Cortex of kidney (tissue), 1 donor: ENCODE measurements at places on chromosomes 6 and 20.

DNA sequence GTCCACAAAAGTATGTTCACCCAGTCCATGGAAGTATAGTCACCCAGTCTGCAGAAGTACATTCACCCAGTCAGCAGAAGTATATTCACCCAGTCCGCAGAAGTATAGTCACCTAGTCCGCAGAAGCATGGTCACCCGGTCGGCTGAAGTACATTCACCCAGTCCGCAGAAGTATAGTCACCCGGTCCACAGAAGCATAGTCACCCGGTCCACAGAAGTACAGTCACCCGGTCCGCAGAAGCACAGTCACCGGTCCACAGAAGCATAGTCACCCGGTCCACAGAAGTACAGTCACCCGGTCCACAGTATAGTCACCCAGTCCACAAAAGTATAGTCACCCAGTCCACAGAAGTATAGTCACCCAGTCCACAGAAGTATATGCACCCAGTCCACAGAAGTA is 8.8 kb downstream of the TCFL5 start:
- no peak for DNase-seq

DNA sequence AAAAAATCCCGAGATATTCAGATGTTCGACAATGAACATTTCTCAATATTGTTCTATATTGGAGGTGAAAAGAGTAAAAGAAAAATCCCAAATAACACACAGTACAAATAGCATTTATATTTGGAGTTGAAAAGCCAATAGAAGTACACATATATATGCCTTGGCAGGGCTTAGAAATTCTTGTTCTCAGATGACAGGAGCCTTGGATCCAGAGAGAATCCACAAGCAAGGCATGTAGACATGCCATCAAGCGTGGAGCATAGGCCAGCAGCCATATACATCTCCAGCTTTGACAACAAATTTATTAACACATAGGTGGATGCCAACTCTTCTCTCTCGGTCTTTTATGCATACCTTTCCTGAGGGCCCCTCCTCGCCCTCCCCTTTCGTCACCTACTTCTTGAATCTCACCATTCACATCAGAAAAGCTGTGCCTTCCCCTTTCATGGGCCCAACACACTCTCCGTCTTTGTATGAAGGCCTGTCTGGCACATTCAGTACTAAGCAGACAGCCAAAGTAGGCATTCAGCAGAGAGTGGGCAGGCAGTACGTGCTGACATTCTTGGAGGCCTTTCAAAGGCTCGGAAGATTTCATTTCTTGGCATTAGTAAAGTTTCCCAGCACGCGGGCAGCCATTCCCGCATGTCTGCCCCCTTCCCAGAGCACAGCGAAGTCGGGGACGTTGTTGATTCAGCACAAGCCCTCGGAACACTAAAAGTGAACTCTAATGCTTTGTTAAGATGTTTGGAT is 18.2 kb downstream of the NEDD9 start:
- DNase-seq = no peak

GRCh38 chr6:14281811-14282660 is 164.5 kb downstream of the CD83 start:
- no peak for DNase-seq

DNA sequence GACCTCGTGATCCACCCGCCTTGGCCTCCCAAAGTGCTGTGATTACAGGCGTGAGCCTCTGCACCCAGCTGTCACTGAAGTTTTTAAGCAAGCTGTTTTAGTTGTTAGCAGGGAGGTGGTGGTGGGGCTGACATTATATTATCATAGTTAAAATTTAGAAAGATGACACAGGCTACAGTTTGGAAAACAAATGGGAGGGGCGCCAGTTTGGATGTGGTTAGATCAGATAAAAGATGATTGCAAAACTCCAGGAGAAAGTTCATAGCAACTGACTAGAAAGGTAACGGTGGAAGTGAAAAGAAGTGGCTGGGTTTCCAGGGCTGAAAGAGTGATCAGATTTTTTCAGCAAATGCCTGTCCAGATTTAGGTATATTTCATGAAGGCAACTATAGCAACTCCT is 311.9 kb upstream of the CITED2 start:
- DNase-seq = no peak

GRCh38 chr6:50442531-50443040 is 270.7 kb upstream of the TFAP2D start:
- no peak for DNase-seq

- DNase-seq = no peak
Observed at GRCh38 chr20:46913329-46914044, 18.8 kb downstream of the EYA2 start.

GRCh38 chr6:133954657-133955576 is 1.9 kb downstream of the TBPL1 start:
- DNase-seq = no peak

GRCh38 chr6:168607272-168608112 is 166.5 kb downstream of the SMOC2 start:
- DNase-seq = no peak

GRCh38 chr20:21515300-21516179 is 1.7 kb upstream of the NKX2-2 start:
- no peak for DNase-seq

DNA sequence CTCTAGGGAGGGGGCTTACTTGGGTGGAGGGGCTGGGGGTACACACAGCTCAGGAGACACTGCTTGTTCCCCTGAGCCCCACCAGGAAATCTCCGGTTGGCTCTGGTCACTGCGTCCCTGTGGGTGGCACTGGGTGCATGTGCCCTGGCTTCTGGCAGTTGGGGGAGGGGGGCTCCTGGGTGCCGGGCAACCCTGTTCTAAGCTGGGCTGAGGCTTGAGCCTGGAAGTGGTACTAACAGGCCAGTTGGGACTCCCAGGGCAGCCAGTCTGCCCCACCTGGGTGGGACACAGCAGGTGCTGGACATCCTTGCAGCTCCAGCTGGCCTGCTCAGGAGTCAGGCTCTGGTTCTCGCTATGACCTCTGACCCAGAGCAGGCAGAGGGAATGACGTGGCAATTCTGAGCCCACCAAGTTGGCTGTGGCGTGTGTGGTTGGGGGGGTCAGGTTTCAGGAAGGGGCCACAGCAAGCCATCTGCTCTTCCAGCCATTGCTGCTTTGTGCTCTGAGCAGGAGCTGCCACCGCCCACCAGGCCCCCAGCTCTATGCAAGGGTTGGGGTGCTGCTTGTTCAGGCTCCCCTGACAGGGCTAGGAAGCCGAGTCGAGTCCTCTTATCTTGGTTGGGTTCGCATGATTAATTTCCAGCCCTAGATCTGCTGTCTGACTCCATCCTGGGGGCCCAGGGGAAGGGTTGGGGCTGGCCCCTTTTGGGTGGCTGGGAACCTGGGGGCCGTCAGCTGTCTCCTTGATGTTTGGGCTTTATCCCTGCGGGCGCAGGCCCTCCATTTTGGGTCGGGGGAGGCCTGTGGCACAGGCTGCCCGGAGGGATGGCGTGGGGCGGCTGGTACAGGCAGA is 590 bp downstream of the C20orf204 start:
- no peak for DNase-seq

- no peak for DNase-seq
Observed at GRCh38 chr20:3890398-3890751, 1.2 kb downstream of the PANK2 start.

- DNase-seq = no peak
Observed at GRCh38 chr20:58233881-58234528, 5.6 kb upstream of the ANKRD60 start.

DNA sequence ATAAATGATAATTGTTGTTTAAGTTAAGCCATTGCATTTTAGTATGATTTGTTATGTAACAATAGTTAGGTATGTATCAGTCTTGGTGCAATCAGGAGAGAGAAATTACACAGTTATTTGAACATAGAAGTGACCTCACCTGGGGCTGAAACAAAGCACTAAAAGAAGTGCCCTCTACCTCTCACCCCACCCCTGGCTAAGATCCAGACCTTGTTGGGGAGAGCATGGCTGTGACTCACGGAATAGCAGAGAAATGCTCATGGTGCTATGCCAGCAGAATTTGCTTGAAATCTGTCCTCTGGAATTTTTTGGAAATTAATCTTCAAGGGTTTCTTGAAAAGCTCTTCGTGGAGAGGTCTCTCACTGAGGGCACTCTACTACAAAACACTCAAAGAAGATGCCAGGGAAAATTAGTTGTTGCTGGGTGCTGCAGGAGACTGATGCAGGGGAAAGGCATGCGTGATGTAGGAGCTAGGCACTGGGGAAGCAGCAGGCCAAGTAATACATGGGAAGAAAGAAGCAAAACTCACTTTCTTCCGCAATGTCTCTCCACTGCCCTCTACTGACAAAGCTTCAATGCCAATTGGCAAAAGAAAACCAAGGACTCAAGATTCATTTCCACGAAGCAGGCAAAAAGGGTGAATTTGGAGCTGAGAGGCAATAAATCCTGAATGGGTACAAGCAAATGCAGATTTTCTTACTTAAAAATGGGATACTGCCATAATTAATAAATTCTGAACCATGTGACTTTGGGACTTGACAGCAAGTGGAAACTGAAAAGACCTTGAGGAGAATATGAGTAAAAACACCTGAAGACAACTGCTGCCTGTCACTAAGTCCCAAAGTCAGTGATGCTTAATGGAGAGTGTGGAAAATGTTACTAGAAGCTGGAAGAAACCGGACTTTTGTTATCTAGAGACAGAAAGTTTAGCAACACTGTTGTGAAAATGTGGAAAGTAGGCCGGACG is 136.3 kb upstream of the ZNF184 start:
- DNase-seq = no peak

DNA sequence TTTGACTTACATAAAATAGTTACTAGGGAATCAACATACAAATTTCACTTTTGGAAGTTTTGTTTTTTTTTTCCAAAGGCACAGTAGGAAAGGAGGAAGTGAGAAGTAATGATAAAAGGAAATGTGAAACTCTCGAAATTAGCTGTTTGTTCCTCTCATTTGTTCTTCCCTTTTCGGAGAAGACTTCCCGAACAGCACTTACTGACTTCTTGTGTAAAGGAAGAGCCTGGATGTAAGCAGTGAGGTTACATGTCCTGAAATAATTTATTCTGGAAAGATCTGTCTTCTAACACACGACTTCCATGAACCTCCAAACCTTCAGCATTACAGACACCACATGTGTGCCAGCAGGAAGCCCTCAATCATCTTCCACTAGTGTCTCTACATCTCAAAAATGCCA is 59.1 kb downstream of the KIF16B start:
- DNase-seq = no peak

DNA sequence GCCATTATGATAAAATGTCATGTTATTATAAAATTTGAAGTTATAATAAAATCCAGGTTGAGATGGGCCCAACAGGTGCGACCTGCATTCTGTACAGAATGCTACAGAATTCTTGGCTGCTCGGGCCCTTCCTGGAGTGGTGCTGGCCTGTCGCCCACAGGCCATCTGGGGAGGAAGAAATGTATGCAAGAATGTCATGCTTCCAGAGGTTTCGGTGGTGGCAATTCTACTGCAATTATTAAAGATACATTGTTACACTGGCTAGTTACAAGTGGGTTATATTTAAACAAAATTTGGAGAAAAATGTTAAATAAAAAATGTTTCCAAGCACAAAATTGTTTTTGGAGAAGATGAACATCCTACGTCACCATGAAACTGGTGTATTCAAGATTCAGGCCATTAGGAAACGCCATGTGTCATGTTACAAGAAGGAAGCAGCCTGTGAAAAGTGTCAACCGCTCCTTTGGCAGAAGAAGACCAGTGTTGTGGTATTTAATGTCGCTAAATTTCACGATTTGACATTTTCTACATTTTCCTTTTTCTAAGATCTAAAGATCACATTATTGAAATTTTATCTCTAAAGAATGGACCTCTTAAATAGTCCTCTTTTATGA is 7.1 kb downstream of the RAMACL start:
- no peak for DNase-seq

DNA sequence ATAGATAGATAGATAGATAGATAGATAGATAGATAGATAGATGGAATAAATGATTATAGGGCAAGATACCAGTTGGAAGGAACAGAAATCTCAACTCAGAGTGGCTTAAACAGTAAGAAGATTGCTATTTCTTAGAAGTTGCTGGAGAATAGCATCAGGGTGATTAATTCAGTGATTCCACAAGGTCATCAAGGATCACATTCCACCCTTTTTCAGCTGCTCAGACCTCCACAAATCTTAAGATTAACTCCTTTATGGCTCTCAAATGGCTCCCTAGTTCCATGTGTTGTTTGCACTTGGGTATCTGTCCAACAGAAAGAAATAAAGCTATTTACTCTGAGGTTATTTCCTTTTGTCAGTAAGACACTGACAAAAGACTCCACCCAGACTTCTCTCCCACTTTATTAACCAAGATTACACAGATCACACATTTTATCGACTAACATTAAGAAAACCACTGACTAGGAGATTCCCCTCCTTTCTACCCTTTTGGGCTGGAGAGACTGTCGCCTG is 68.3 kb upstream of the KIF16B start:
- no peak for DNase-seq

GRCh38 chr6:133130863-133131262 is 110.3 kb upstream of the EYA4 start:
- no peak for DNase-seq
